Adipocyte (in vitro differentiated cells): ENCODE measurements at places on chromosomes 13 and 19.
A peak's percentile ranks its signal among the peaks of the same experiment; 100 is the strongest.

GRCh38 chr19:638906-639252, 800 bp upstream of the FGF22 start:
- no peak for DNase-seq

DNA sequence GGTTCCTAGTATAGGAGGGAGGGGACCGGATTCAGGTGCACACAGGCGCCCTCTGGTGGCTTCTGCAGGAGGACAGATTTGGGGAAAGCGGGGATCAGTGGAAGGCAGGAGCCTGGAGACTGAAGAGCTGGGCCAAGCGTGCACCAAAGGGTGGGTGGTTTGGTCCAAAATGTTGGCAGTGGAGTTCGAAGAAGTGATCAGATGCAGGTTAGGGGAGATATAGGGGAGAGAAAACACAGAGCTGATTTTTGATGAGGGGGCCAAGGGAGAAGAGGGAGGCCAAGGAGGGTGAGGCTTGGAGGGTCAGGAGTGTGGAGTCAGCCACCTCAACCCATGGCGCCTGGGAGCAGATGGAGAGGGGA, 6.8 kb upstream of the CARM1 start:
- peak; percentile 94 for DNase-seq

- peak; percentile 48 for DNase-seq
Measured at GRCh38 chr13:75934889-75935288, 298.8 kb downstream of the LMO7 start.

- no peak for DNase-seq
Measured at GRCh38 chr13:109254274-109254673, 532.1 kb downstream of the IRS2 start.

DNA sequence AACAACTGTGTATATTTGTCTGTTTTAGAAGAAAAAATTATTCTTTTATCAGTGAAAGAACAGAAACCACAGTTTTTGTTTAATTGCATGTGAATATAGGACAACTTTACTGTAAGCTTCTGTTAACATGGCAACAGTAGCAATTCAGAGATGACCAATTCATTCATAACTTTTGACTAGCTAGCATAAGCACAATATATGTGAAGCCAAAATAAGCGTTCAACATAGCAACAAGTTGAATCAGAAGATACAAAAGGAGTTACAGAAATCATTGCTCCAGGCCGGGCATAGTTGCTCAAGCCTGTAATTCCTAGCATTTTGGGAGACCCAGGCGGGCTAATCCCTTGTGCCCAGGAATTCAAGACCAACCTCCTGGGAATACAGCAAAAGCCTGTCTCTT, 197.1 kb upstream of the GPC6 start:
- DNase-seq, result peak; percentile 52
